Retina (tissue), 1 donor: ENCODE measurements at places on chromosomes 6 and 20.

DNA sequence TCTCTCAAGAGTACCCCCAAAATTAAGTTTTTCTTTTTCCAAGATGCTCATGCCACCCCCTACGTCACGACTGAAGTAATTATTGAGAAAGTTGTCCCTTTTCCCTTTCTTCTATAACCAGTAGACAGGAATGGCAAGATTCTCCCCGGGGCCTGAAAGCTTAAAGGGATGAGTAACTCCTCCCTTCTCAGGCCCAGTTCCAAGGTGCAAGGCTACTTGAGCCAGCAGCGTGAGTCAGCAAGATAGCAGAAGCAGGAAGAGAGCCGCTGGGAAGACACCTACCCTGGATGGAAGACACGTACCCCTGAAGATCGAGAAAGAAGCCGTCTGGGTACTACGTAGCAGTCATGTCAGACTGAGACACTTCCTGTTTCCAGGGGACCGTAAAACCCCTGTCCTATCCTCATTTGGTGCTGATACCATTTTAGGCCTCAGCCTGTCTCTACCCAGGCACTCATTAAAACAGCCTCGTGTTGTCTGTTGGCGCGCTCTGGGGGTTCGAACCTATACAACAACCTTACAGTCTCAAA lies 241.0 kb downstream of the ADGRG6 start:
- no peak for DNase-seq

- DNase-seq = no peak
Measured at GRCh38 chr20:55283889-55284288, 721.4 kb downstream of the CBLN4 start.

GRCh38 chr6:134663800-134664535 lies 285.9 kb downstream of the ALDH8A1 start:
- DNase-seq = no peak

DNA sequence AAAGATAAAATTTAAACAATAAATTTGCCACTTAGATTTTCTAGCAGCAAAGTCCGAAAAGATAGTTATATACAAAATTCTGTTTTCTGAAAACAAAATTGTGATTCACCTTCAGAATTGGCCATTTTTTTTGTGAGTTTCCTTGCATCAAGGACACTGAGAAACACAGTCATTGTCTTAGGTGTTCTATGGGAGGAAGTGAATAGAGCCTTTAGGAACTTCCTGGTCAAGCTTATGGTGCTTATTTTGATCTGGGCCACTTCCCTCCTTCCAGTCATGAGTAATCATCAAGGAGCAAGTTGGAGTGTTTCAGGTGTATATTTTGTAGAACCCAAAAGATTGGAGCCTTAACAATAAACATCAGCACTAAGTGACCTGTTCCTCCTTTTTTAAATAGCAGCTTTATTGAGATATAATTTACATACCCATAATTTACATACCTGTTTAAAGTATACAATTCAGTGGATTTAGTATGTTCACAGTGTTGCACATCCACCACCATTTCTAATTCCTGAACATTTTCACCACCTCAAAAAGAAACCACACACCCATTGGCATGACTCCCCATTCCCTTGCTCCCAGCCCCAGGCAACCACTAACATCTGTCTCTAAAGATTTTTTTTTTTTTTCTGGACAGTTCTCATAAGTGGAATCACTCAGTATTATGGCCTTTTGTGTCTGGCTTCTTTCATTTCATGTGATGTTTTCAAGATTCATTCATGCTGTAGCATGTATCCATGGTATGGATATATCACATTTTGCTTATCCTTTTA lies 17.6 kb downstream of the TMEM74B start:
- no peak for DNase-seq

DNA sequence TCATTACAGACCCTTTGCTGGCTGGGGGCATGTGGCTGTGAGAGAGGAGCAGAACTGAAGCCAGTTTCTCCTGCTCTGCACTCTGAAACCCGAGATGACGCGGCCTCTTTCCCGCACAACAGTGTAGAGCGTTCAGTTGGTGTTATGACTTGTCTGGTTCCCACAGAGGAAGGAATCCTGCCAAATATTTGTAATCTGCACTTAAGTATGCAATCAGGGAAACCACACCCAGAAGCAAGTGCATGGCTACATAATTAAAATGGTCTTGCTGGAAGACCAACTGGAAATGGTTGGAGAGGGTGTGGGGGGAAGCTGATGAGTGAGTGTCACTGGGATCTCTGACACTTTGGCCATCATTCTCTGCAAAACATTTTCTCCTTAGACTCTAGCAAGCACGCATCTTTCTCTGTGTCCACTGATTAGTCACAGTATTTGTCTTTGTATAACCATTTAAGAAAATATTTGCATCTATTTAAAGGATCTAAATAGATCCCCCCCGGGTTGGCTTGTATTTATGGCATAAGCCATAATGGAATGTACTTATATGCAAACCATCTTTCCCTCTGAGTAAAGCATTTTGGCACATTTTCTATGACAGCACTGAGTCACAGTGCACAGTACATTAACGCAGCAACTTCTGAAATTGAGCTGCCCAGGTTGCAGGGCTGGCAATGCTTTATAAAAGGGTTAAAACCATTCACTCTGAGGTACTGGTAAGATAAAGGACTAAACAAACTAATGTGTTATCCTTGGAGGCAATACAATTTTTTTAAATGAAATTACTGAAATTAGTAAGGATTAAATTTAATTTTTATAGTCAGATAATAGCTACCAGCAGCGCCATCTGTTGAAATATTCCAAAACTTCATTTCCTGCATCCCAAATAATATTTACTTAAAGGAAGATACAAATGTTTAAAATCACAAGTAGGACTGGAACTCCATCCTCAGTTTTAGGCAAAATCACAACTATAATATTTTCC lies 76.7 kb downstream of the FOXC1 start:
- DNase-seq = no peak

DNA sequence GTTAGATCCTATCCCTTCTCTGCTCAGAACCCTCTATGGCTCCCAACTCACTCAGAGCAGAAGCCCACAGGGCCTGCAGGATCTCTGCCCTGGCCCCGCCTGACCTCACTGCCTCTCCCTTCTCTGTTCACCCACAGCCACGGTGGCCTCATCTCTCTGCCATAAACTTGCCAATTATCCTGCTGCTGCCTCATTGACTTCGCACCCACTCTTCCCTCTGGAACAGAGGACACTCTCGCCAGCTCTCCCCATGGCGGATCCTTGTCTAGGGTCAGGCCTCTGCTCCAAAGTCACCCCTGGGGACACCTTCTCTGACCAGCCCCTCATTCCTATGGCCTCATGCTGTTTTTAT lies 86.4 kb downstream of the CEBPB start:
- no peak for DNase-seq

DNA sequence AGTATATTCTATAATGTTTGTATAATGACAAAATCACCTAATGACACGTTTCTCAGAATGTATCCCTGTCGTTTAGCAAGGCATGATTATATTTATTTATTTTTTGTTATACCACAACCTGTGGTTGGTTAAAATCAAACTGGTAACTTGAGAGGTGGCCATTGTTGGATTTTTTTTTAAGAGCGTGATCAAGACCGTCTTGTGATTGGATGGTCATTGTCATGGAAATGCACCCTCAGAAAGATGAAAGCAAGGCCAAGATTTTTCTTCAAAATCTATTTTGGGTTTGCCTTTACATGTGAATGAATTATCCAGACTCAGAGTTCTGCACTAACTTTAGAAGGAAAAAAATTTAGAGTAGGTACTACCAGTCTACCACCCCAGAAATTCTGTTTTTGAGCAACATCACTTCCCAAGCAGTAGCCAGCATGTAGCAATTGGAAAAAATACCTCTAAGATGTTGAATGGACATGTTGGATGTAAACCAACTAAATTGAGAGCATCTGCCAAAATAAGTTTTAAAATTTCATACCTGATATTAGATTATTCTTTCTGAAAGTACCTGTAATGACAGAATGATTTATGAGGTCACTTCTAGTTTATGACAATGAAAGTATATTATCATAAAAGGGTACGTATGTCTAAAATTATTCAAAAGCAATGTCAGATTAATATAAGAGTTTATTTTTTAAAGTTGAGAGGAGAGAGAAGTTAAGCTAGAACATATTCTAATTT lies 50.8 kb downstream of the NCOA7 start:
- no peak for DNase-seq

DNA sequence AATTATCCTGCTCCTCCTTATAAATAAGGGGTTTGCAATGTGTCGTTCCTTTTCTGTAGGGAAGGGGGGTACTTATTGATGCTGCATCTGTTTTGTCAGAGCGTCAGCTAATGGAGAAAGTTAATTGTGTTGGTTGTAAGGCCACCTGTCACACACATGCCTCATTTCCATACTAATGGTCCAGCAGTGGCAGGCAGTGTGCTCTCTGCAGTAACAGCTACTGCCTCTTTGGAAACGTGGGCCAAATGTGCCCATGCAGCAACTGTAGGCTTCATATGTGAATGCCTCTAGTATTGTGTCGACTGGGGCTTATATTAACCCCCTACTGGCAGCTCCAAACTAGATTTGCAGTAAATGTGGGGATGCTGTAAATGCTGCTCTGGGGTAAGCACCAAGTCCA lies 56.3 kb upstream of the OLIG3 start:
- peak; percentile 12 for DNase-seq

DNA sequence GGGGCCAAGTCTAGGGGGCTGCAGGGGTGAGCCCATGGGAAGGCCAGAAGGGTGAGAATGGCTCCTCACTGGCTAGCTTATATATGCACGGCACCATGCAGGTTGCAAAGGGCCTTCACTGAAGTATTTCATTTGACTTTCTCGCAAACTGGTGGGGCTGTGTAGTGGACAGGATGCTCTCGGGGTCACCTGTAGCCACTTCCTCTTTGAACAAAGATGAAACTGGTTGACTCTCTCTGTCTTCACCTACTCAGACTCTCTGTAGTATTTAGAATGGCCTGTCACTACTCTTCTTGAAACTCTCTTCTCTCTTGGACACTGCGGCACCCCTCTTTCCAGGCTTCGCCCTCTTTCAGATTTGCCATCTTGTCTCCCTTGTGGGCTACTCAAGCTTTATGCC lies 560.5 kb downstream of the PKHD1 start:
- no peak for DNase-seq

DNA sequence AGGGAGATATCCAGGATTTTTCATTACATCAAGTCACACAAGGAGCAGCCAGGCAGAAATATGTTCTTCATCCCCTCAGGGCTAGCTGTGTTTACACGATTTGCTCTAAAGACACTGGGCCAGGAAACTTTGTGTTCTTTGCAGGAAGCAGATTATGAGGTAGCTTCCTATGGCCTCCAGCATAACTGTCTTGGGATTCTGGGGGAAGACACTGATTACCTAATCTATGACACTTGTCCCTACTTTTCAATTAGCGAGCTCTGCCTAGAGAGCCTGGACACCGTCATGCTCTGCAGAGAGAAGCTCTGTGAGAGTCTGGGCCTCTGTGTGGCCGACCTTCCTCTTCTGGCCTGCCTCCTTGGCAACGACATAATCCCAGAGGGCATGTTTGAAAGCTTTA lies 11.2 kb downstream of the FAM120B start:
- DNase-seq = no peak

DNA sequence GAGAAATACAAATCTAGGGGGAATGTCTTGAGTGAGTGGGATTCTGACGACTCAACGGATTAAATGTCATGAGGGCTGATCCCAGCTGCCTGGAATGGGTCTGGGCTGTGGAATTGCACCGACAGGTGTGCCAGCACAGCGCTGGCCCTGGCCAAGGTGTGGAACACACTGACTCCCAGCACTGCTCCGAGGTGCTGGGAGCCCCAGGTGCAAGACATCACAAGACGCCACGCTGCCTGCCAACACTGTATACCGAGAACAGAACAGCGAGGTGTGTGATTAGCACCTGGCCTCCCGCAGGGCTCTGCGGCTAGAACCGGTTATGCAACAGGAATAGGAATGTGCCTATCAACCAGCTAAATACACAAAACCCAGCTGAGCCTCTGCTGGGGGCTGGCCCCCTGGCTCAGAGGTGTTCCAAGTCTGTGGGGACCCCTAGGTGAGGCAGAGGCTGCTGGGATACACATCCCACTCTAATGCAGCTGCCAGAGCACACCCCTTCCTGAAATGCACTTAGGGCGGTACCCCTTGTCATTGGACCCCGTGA lies 24.8 kb upstream of the APMAP start:
- DNase-seq = no peak

DNA sequence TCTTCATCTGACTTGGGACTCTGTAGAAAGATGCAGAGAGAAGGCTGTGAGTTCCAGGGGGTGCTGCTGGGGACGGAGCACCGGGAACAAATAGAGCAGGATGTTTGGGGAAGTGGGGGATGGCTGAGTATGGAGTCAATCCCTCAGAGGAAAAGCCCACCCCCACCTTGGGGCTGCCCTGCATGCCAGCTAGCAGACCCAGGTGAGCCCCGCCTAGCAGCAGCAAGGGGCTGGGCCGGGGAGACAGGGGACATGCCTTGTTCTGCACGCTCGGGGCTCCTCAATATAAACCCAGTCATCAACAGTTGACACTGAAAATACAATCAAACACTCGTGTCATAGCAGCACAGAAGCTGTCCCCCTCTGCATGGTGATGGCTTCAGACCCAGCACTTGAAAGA lies 74.6 kb downstream of the NINL start:
- DNase-seq = no peak

- no peak for DNase-seq
Measured at GRCh38 chr20:31474758-31475427, at the start of the genes DEFB124 and REM1. Gene DEFB124, minus strand, starts transcription at chr20:31475127. Its CDS starts 2,114 bp downstream, at chr20:31473013. Gene REM1, plus strand, starts transcription at chr20:31475288. Its CDS starts 1,158 bp downstream, at chr20:31476446.

DNA sequence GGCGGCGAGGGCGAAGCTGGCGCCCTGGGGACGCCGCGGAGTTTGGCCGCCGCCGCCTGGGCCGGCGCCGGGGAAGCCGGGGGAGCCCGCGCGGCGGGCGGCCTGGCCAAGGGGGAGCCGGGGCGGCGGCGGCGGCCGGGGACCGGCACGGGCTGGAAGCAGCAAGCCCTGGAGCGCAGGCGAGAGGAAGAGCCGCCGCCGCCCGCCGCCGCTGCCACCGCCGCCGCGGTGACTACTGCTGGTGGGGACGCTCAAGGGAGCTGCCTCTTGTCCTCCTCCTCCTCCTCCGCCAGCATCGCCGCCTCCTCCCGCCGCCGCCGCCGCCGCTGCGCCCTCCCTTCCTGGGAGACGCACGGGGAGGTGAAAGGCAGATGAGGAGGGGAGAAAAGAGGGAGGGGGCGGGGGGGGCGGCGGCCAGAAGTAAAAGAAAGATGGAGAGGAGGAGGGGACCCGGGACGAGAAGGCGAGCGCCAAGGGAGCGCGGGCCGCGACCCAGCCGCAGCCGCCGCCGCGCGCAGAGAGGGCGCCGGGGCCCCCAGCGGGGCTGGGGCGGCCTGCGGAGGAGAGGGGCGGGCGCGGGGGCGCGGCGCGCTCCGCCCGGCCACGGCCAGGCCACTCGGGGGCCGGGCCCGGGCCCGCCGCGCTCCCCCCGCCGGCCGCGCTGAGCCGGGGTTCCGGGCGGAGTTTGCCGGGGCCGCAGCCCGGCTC lies 846 bp downstream of the PDE10A start:
- peak; percentile 65 for DNase-seq

GRCh38 chr6:91094806-91095475 lies 508.1 kb upstream of the MAP3K7 start:
- no peak for DNase-seq

DNA sequence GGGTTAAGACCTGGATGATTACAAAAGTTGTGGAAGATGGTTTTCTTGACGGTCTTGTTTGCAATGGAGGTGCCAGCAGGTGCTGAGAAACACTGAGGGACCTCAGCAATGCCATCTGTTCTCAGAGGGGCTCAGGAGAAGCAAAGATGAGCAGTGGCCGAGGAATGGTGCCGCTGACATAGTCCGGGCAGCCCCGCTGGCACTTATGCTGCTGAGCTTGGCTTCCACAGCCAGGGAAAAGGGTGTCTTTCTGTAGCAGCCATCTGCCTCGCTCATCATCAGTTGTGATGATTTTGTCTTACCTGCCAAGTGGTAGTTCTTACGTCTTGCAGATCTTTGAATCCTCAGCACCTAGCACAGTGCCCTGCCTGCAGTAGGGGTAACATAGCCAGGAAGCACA lies 55.7 kb downstream of the PPP1R14C start:
- DNase-seq = no peak

- DNase-seq = no peak
Measured at GRCh38 chr6:1770968-1771723, 161.4 kb downstream of the FOXC1 start.
